ENCODE measurements at places on chromosomes 7 and 10.

DNA sequence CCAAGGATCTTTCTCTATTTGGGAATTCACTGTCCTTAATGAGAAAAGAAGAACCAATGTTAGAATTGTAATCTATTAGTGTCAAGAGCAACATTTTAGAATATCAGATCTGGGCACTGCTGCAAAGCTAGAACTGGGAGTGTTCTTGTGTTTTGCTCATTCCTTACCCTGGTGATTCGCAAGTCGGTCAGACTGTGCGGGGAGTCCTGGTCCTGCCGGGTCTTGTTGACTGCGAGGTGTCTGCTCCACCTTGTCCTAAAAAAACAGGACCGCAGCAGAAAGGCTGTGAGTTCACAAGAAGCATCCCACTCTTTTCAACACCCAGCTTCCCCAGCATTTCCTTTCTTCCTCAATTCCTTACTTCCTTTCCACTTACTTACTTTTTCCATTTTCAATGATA lies 79.0 kb downstream of the GRB10 start:
- no peak for DNase-seq

GRCh38 chr10:15200626-15201025 lies 32.1 kb upstream of the NMT2 start:
- DNase-seq, result no peak

DNA sequence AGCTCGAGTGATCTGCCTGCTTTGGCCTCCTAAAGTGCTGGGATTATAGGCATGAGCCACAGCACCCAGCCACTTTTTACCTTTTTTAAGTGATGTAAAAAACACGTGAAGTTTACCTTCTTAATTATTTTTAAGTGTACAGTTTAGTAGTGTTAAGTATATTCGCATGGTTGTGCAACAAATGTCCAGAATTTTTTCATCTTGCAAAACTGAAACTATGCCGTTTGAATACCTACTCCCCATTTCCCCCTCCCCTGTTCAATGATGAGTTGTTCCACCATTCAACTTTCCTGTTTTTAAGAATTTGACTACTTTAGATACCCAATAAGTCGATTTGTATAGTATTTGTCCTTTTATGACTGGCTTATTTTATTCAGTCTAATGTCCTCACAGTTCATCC lies 10.9 kb downstream of the NRBF2 start:
- DNase-seq, result no peak

DNA sequence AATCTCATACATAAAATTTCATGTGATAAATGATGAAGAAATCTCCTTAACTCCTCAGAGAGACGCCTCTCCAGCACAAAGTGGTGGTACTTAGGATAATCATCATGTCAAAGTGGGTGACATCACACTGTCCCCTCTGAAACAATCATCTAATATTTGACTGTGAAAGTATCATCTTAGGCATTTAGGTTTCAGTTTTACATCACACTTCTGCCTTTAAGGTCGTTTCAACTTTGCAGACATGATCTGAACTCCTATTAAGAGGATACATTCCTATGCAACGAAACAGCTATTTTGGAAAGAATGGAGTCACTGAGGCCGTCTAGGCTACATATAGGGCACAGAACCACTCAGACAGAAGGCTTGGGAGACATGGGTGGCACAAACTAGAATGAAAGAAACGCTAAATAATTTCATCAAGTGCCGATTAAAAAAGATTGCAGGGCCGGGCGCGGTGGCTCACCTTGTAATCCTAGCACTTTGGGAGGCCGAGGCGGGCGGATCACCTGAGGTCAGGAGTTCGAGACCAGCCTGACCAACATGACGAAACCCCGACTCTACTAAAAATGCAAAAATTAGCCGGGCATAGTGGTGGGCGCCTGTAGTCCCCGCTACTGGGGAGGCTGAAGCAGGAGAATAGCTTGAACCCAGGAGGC lies 2.0 kb downstream of the VOPP1 start:
- DNase-seq, result no peak

DNA sequence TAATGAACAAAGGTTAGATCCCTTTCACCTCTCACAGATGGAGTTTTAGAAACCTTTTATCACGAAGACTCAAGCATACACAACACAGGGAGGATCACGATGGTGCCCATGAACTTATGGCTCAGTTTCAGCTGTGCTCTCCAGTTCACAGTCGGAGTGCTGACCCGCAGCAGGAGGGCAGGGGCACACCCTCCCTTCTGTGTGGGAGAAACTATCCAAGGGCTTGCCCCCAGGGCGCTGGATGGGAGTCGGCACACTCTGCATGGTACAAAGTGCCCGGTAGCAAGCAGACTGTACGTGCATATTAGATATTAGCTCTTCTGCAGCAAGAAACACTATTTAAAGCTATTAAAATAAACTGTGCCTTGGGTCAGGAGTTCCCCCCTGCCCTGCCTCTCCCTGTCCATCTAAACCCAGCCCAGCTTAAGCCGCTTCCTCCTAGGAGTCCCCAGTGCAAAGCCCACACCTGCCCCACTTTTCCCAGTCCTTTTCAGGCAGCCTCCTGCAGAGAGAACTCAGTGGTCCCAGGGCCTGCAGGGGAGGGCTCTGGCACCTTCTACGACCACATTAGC lies 76.5 kb downstream of the CHST15 start:
- peak; percentile 58 for DNase-seq

- DNase-seq, result no peak
These were observed 28.9 kb downstream of the PARP12 start for GRCh38 chr7:140033779-140034363.

- no peak for DNase-seq
These were observed 68.4 kb upstream of the TMEM229A start for GRCh38 chr7:124101173-124101768.

Measured in spleen (tissue), 13 donors.